ENCODE measurements at places on chromosomes 1 and 21. TPM values are rescaled to one million over a fixed set of nuclear protein-coding genes. Genes with fewer than 3 reads are reported as not detected.

Gene CFHR4
- total RNA-seq: not detected

DNA sequence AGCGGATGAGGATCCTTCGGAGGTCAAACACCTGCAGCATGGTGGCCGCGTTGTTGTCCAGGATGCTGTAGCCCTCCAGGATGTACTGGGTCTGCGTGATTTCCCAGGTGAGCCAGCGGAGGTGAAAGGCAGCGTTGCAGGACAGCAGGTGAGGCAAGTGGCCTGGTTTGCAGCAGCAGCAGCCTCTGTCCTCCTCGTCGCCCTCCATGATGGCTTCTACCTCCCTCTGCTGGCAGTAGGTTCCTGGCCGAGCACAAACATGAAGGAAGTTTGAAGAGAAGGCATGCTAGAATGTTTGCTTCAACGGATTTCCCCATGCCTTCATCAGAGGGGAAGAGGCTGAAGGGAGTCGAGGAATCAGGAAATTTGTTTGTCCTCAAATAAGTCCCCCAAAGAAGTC is 74.7 kb downstream of the NTPCR start:
- no peak for DNase-seq
- H3K36me3 ChIP-seq: no peaks in the 10 kb centered on the region
- no peaks in the 10 kb centered on the region for H3K27me3 ChIP-seq
- no peak overlapping the region for H3K4me3 ChIP-seq
- peaks cover 2% of the 10 kb centered on the region for H3K4me1 ChIP-seq
- H3K27ac ChIP-seq: no peak overlapping the region

DNA sequence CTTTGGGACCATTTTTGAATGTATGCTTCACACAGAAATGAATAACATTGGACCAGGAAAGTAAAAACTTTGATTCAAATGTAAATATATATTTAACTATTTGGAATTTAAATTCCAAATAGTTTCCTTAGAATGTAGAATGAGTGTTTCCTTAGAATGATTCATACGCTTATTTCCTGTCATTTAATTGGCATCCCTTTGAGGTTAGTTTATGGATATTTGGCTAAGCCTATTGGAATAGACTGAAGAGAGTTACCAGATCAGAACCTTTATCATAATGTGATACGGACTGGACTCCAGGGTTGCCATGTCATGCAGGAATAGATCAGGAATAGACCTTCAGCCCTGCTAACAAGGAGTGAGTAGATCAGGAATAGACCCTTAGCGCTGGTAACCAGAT is 133.1 kb downstream of the TNNI3K start:
- no peak overlapping the region for H3K27ac ChIP-seq
- no peaks in the 10 kb centered on the region for H3K36me3 ChIP-seq
- no peak overlapping the region for H3K4me3 ChIP-seq
- DNase-seq: no peak
- no peaks in the 10 kb centered on the region for H3K4me1 ChIP-seq

DNA sequence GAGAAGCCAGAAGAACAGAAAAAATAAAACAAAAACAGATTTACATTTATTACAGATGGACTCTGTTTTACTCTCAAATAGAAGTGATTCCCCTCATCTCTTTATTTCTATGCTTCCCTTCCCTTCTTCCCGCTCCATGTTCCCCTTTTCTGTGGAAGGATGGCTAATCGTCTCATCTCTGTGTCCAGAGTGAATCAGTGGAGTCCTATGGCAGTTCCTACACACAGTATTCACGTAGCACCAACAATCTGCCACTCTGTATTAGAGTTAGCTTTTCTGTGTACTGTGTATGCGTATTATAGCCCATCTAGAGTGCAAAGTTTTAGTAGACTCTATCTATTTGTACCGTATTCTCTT is 6.8 kb upstream of the ERO1B start:
- DNase-seq: no peak
- peaks cover 17% of the 10 kb centered on the region for H3K4me1 ChIP-seq
- H3K4me3 ChIP-seq: no peak overlapping the region
- H3K36me3 ChIP-seq: no peaks in the 10 kb centered on the region

- no peak overlapping the region for H3K27ac ChIP-seq
- no peak overlapping the region for H3K4me3 ChIP-seq
- no peak for DNase-seq
- H3K4me1 ChIP-seq: no peaks in the 10 kb centered on the region
- H3K27me3 ChIP-seq: peaks cover 9% of the 10 kb centered on the region
- no peaks in the 10 kb centered on the region for H3K36me3 ChIP-seq
Observed at GRCh38 chr1:154772606-154773506, 97.2 kb downstream of the KCNN3 start.

DNA sequence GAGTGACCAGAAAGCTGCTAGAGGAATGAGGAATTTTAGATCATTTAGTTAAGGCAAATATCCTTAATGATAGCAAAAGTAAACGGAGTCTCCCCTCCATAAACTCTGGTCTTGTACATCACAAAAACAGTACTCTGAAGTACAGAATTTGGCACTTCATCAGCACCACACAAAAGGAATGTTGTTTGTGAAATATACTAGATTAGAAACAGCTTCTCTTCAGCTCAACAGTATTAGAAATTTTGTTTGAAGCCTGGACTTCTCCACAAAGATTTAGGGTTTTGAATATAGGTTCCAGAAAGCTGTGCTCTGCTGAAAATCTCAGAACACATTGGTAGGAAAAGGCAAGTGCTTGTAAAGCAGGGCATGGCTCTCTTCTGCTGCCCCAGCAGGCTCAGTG is 135.1 kb upstream of the PTGFR start:
- no peaks in the 10 kb centered on the region for H3K36me3 ChIP-seq
- no peak for DNase-seq
- no peak overlapping the region for H3K27ac ChIP-seq
- no peaks in the 10 kb centered on the region for H3K27me3 ChIP-seq
- H3K4me3 ChIP-seq: no peak overlapping the region
- no peaks in the 10 kb centered on the region for H3K4me1 ChIP-seq

DNA sequence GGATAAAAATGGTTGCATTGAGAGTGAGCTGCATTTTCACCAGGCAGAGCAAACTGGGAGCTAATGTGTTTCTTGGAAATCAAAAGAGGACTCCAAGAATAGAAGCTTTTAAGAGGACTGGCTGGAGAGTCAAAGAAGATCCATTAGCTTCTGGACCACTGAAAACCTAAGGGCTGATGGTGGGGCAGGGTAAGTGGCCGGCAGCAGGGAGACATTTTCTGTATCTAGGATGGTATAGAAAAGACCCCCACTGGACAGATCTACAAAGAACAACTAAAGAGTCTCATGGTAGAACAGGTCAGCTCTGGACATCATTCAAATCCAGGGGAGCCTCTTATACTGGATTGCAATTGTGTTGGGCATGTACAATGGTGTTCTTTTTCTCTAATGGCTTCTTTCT is 262.3 kb downstream of the PTGER3 start:
- no peaks in the 10 kb centered on the region for H3K4me1 ChIP-seq
- no peak overlapping the region for H3K4me3 ChIP-seq
- no peak overlapping the region for H3K27ac ChIP-seq

GRCh38 chr1:17075470-17076255 is 21.8 kb upstream of the SDHB start:
- peaks cover 3% of the 10 kb centered on the region for H3K27me3 ChIP-seq
- no peak overlapping the region for H3K4me3 ChIP-seq
- H3K4me1 ChIP-seq: peaks cover 4% of the 10 kb centered on the region
